ENCODE measurements at places on chromosomes 3 and 15. TPM values are rescaled to one million over a fixed set of nuclear protein-coding genes. Genes with fewer than 3 reads are reported as not detected.

NFKBIZ gene
- 58.6 TPM for total RNA-seq

TM4SF18 gene
- 0.32 TPM for total RNA-seq

SLC6A1 gene
- total RNA-seq, result not detected

HEMK1 gene
- 16.6 TPM for total RNA-seq

RTP1 gene
- not detected for total RNA-seq

RPL15 gene
- total RNA-seq, result 1,301 TPM

GRIP2 gene
- total RNA-seq, result 2.7 TPM

CTXN2 gene
- total RNA-seq, result not detected

RYR3 gene
- total RNA-seq, result under 0.01 TPM

TIPARP gene
- total RNA-seq, result 65.9 TPM

CADPS gene
- 7.0 TPM for total RNA-seq

SUSD5 gene
- total RNA-seq, result 16.1 TPM

PLSCR5 gene
- total RNA-seq, result not detected

ARID3B gene
- total RNA-seq, result 2.3 TPM

UNC13C gene
- not detected for total RNA-seq

TMEM62 gene
- 18.2 TPM for total RNA-seq

VPS13C gene
- 70.8 TPM for total RNA-seq

CKMT1B gene
- not detected for total RNA-seq

DAZL gene
- total RNA-seq, result under 0.01 TPM

PROS1 gene
- 12.0 TPM for total RNA-seq

MYNN gene
- 25.6 TPM for total RNA-seq

TMEM207 gene
- not detected for total RNA-seq

MYL3 gene
- total RNA-seq, result 2.3 TPM

TRIM71 gene
- not detected for total RNA-seq

BFSP2 gene
- not detected for total RNA-seq

PRICKLE2 gene
- 62.7 TPM for total RNA-seq

CPN2 gene
- not detected for total RNA-seq

Measured in hair follicle dermal papilla cell (primary cell).